Daoy (cell line): ENCODE measurements at places on chromosomes 6 and 20.
A peak's percentile ranks its signal among the peaks of the same experiment; 100 is the strongest.

DNA sequence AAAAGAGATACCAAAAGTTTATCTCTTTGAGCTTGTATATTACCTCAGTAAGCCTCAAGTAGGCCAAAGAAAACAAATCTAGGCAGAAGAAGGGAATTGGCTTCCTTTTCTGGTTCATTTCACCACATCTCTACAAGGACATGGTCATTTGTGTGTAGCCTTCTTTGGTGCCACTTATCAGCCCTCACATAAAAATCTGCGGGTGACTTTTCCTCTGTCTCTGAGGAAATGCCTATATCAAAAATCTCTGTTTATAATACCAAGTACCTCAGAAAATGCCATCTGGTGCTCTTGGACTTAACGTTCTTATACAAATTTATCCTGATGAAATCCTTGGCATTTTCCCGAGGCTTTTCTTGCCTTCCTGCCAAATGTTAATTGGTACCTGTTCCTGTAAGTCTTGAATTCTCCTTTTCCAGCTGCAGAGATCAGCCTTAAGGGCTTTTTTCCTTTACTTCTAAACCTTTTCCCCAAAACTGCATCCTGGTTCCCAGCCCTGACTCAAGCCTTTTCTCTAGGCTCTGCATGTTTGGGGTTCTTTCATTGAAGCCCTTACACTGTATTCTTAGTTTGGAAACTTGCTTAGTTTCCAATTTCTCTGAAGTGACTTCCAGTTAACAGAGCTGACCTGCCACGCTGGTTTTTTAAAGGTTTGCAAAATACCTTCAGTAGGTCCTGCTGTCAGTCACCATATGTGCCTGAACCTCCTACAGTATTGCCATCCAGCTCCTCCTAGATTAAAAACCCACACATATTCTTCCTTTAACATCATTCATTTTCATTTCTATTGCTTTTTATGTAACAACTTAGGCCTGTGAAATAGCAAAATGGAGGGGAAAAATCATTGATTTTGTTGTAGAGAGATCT is 191.2 kb upstream of the PREP start:
- no peak for DNase-seq

DNA sequence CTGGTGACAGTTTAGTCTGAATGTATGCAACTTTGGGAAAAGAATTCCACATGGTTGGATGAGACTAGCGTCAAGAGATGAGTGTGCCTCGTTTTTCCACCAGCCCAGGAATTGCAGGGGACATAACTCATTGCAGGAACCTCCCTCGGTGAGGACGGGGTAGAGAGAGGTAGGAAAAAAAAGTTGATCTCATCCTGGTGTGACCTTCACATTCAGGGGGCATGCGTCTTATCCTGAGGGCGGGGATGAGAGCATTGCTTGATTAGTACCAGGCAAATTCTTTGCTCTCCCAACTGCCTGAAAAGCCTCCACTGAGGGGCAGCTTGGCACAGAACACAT is 11.8 kb downstream of the TLDC2 start:
- no peak for DNase-seq

GRCh38 chr6:152096863-152097496 is 289.5 kb downstream of the ESR1 start:
- DNase-seq: peak; percentile 27

GRCh38 chr6:150491811-150492172 is 107.9 kb upstream of the PLEKHG1 start:
- DNase-seq: no peak

DNA sequence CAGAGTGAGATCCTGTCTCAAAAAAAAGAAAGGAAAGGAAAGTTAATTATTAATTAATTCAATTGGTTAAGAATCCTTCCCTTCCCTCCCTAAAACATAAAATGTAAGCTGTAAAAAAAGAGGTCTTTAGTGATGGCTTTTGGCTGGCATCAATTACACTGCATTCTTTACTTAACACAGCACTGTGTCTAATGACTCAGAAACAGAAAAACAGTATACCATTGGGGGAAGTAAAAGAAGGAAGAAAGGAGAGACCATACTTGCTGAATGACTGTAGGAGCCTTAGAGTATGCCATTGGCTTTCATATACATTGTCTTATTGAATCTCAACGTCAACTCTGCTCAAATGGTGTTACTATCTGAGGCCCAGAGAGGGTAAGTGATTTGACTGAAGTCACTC is 18.3 kb upstream of the CITED2 start:
- no peak for DNase-seq

DNA sequence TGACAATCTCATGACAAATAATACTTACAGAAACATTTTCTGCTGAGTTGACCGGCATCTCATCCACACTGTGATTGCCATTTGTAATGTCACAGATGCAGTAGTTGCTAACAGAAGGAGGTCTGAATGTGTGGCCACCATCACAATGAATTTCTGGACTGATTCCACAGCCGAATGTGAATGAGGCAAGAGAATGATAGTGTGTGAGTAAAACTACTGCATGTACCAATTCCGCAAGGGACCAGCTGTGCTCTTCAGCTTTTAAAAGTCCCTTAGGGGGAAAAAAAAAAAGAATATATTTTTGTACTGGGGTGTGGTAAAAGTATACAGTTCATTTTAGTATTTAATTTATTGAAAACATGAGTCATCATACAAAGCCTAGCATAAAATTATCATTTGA is 96.2 kb downstream of the SESN1 start:
- no peak for DNase-seq

GRCh38 chr6:158958504-158959386 is 41.3 kb downstream of the RSPH3 start:
- no peak for DNase-seq

DNA sequence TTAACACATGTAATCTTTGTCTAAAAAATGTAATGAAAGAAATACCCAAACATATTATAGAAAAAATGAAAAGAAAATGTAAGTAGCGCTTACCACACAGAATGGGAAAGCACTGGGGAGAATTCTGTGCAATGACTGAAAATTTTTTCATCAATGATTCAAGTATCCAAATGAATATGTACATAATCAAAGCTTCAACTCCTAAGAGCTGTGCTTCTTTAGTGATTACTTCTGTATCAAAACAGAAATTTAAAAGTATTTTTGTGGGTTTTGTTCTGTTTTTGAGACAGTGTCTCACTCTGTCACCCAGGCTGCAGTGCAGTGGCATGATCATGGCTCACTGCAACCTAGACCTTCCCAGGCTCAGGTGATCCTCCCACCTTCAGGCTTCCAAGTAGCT is 13.7 kb downstream of the LMBRD1 start:
- no peak for DNase-seq

GRCh38 chr6:45956663-45957062 is 59.0 kb downstream of the CLIC5 start:
- DNase-seq: no peak

DNA sequence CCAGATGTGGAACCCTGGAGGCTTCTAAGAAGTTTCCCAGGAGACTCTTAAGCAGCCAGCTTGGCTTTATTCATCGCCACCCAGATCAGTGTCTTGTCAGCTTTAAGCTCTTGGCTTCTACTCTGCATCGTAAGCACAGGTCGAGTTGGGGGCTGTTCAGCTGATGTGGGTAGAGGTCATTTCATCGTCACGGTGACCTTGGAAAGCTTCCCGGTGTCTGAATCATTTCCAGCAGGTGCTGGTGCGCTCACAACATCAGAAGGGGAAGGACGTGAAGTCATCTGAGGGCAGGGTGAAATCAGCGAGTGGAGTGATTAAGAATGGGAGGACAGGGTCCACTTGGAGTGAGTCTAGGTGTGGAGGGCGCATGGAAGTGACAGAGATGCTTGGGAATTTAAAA is 112.6 kb downstream of the SASH1 start:
- peak; percentile 28 for DNase-seq

DNA sequence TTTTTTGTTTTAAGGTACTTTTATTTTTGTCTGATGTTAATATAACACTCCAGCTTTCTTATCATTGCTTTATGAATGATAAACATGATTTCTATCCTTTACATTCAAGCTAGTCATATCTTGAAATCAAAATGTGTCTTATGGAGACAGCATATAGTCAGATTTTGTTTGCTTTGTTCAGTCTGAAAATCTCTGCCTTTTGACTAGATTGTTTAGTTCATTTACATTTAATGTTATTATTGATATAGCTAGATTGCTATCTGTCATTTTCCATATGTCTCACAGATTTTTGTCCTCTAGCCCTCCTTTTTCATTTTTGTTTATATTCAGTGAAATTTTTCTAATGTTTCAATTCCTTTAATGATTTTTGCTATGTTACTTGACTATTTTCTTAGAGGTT is 332.8 kb downstream of the SMOC2 start:
- no peak for DNase-seq

DNA sequence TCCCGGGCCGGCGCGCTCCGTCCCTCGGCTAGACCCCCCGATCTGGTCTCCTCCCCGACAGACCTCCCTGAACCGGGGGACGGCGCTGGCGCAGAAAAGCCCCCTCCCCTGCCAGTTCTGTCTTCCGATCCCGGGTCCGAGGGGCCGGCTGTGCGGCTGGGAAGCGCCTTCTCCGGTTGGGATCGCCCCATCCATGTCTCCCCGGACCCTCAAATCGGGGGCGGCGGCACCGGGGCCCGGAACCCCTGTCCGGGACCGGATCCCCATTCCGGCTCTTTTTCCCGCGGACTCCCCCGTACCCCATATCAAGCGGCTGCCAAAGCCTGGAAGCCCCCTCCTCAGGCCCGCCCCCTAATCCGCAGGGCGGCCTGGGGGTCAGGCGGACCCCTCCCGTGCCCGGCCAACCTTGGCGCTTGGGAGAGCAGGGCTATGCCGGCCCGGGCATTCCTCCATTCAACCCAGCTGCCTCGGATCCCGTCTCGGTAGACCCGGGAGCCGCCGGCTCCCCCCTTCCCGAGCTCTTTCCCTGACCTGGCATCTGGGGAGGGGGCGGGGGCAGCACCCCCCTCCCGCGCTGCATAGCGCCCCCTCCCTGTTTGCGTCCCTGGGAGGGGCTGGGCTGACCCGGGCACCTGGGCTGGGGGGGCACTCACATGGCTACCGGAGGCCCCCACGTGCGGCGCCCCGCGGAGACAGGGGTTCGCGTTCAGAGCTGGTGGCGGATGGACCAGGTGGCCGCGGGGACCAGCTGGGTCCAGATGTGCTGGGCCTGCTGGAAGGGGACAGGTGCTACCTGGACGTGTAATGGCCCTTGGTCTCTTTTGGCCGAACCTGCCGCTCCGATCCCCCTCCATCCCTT is 643 bp downstream of the DLGAP4 start:
- DNase-seq: no peak

GRCh38 chr6:41049521-41049920 is 3.5 kb upstream of the APOBEC2 start:
- no peak for DNase-seq

- no peak for DNase-seq
Measured at GRCh38 chr6:104729433-104729832, 130.3 kb downstream of the HACE1 start.

- DNase-seq: no peak
Measured at GRCh38 chr6:154402081-154402780, 45.6 kb upstream of the IPCEF1 start.

GRCh38 chr6:149923327-149923986 is 536 bp upstream of the RAET1G start:
- no peak for DNase-seq

GRCh38 chr6:33297956-33298772 is 578 bp downstream of the RGL2 start:
- DNase-seq: peak; percentile 79

GRCh38 chr6:166989427-166990032 is 9.7 kb upstream of the CEP43 start:
- peak; percentile 2 for DNase-seq

GRCh38 chr6:110799189-110799588 is 16.1 kb downstream of the CDK19 start:
- DNase-seq: no peak

DNA sequence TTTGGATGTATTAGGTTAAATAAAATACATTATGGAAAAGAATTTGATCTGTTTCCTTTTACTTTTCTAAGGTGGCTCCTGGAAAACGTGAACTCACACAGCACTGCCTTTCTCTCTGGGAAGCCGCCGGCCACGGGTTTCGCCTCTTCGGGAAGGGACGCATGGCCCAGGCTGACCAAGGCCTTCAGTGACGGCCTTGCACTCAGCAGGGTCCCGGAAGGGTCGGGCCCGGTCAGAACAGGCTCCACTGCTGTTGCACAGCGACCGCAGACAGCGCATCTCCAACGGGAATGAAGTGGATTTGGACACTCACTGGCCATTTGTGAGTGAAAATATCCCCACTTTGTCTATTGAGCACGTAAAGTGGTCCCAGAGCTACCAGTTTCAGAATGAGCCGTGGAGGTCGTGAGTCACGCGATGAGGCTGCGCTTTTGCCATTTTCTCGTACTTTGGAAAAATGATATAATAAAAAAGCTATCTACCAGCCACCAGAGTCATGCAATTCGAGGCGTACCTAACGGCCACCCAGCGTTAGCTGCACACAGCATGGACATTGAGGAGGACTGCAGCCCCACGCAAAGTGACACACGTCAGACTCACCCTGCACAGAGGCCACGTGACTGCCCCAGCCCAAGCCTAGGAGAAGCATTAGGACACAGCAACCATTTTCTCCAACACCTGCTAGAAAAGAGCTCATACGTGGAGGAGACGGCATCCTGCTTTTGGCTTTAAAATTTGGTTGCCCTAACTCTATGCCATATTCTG is 244.3 kb downstream of the TTLL2 start:
- DNase-seq: no peak

GRCh38 chr6:132484680-132485018 is 28.3 kb downstream of the STX7 start:
- DNase-seq: no peak

- no peak for DNase-seq
Measured at GRCh38 chr6:90079560-90080490, 185.6 kb downstream of the GJA10 start.

DNA sequence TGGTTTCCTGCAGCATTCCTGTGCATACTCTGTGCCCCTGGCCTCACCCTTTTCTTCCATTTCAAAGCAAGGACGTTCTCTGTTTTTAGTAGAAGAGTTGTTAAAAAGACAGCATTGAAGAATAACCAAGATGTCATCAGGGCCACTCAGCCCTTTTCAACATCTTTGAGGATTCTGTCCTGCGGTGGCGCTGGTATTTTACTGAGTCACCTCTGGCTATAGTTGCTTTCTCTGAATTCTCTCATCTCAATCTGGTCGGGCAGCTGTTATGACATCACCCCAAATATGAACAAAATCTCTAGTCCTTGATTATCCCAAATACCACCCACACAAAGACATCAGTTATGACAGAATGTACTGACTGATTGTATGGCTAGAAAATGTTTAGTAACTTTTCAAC is 204.2 kb downstream of the GRIK2 start:
- peak; percentile 1 for DNase-seq

- DNase-seq: no peak
Measured at GRCh38 chr6:97656236-97656635, 373.2 kb upstream of the MMS22L start.
